ENCODE measurements at places on chromosomes 1 and 21.

DNA sequence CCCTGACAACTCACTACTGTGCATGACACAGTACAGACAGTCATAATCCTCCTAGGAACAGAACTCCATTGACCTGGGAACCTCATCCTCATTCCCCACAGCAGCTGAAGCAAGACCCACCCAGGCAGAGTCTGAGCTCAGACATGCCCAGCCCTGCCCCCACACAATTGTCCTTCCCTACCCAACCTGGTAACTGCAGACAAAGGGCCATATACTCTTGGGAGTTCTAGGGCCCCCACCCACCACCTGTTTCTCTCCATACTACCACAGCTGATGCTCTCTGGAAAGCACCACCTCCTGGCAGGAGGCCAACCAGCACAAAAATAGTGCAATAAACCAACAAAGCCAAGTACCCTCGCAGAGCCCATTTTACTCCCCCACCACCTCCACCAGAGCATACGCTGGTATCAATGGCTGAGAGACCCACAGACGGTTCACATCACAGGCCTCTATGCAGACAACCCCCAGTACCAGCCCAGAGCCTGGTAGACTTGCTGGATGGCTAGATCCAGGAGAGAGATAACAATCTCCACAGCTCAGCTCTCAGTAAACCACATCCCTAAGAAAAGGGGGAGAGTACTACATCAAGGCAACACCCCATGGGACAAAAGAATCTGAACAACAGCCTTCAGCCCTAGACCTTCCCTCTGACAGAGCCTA is 159.7 kb upstream of the CXADR start:
- no peak for DNase-seq

- DNase-seq: no peak
These were observed 38.0 kb downstream of the F5 start for GRCh38 chr1:169548282-169548681.

DNA sequence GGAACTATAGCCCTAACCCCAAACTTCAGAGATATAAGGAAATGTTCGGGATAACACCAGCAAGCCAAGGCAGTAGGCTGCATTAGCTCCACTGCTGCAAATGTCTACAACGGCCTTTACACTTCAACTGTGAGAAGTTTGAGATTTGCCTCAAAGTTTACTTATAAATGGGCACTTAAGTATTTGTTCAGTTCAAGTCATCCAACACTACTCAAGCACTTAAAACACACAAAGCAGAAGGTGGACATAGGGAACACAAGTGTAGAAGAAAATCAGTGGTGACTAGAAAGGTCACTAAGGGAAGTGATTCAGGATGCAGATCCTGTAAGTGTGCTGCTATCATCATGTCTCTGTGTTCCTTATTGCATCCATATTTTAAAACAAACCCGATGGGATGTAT is 220.6 kb downstream of the SLC45A1 start:
- no peak for DNase-seq

GRCh38 chr1:108811611-108812010 is 45.3 kb downstream of the AKNAD1 start:
- DNase-seq: no peak

DNA sequence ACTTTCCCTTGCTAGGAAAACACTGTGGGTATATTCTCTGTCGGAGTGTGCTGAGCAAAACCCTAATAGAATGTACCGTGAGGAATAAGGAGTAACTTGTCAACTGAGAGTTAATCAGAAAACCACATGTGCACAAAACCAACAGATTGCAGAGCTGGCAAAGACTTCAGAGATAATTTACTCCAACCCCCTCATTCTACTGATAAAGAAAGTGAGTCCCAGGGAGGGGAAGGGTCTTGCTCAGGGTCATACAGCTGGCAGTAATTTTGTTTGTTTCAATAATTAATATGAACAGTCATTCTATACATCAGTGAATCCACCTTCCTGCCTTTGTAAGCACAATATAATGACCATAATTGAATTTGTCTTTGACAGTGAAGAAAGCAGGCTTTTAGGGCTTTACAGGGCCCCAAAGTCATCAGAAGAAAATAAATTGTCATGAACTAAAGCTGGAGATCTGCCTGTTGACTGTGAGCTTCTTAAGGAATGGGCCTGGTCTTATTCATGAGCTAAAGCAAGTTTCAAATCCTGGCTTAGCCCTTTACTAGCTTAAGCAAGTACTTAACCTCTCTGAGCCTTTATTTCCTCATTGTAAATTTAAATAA is 67.2 kb upstream of the HOOK1 start:
- DNase-seq: no peak

DNA sequence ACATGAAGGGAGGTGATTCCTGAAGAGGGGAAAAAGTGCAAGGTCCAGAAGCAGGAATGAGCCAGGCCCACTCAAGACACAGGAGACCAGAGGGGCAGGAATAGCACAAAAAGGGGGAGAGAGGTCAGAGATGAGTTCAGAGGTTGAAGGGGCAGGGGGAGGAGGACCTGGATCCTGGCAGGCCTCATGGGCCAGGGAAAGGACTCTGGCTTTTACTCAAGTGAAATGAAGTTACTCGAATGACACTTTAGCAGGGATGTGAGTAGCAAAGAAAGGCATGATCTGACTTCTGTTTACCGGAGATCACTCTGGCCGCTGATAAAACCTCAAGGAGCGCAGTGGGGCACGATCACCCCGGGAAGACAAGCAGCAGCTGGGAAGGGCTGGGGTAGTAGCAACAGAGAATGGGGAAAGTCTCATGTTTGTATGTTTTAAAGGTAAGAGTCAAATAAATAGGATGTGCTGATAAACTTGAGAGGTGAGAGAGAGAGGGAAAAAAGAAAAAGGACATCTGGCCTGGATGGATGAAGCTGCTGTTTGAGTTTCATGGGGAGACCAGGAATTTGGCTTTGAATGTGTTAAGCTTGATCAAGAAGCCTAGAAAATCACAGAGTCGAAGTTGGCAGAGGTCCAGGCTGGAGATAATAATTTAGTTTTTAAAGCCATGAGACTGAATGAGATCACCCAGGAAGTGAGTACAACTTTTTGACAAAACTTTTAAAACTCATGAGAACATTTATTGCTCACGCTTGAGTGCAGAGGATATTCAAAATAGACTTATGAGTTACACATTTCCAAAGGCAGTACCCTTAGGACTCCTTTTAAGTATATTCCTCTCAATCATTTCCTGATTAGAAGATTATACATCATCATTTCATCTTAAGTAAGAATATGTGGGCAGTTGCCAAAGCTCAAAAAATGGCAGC is 156.0 kb downstream of the RERE start:
- no peak for DNase-seq
